ENCODE measurements at places on chromosomes 5 and 9.

DNA sequence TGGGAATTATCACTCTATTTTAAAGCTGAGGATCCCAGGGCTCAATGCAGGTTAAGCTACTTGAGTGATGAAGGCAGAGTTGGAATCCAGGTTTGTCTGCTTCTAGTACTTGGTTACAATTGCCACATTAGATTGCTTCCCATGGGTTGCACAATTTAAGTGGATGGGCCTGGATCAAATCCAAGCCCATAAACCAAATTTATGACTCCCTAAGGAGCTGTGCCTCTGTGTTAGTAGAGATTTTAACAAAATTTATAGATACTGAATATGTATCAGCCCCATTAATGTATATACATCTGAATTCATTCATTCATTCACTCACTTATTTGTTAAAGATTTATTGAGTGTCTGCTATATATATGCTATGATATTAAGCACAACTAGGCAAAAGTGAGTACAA is 332.3 kb upstream of the KLF9 start:
- no peak for DNase-seq

GRCh38 chr9:111648066-111648465 is 13.3 kb upstream of the GNG10 start:
- DNase-seq, result no peak

DNA sequence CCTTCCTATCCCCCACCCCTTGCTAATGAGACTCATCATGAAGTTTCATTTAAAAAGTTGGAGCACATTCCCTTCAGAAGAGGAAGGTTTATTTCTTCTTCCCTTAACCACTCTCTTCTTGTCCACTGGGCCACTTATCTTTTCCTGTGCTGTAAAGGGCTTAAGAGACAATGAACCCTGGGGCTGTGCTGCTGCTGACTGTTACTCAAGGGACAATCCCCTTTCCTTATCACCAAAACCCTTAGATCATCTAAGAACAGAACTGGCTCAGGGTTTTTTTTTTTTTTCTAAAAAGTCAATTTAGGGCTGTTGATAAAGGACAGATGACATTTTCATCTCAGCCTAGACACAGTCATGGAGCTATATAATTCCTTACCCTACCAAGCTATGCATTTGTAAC is 29.6 kb downstream of the CAPSL start:
- DNase-seq, result no peak

GRCh38 chr9:110125763-110126351 is 82.1 kb downstream of the C9orf152 start:
- no peak for DNase-seq

DNA sequence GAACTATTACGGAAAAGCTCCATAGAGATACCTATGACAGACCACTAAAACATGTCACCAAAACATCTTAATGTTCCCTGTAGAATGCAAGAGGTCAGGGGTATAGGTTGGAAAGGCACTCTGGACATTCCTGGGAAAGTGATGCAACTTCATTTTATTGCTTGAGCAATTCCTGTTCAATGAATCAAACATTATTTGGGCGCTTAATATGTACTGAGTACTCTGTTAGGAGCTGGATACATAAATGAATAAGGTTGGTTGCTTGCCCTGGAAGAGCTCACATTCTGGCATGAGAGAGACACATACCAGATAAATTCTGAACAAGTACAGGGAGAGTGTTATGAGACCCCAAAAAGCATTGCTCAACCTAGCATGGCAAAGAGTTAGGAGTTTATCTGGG is 408.9 kb upstream of the DMAC1 start:
- DNase-seq, result no peak

- DNase-seq, result no peak
Observed at GRCh38 chr5:134151723-134152122, 25.0 kb downstream of the SKP1 start.

GRCh38 chr5:98779264-98779877 is 5.9 kb downstream of the RGMB start:
- no peak for DNase-seq

All from activated T-cell treated with anti-CD3 and anti-CD28 coated beads, Interleukin-2, amount 50 U/mL, for 48 hours (primary cell).